ENCODE measurements at places on chromosomes 6 and 20.

DNA sequence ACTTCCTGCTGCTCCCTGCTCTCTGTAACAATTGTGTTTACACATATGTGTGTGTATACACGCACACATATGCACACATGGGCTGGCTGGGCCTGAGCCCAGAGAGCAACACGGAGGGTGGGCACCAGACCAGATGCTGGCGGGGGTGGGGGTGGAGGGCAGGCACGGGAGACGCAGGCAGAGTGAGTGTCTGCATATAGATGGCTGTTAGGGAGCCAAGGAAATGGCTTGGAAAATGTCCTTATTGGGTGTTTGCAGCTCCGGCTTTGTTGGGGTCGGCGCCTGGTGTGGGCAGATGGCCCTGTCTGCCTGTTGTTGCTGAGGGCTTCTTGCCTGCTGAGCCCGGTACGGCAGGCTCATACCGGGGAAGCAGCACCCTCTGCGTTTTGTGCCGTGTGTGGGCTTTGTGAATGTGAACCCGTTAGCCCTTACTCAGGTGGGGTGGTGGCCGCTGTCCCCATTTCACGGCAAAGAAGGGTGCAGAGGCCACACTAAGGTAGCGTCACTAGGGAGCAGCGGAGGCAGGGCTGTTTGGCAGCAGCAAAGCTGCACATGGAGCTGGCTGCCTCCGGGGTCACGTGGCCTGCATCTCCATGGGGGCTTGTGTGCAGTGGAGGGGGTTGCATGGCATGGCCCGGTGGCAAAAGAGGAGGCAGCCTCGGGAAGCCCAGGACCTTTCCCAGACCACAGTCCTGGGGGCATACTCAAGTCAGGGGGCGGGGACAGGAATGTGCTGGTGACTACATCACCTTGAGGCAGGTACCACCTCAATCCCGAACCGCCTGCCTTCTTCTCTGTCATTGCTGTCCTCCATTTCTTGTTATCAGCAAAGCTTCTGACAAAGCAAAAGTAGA, 47.4 kb upstream of the SRF start:
- no peak for DNase-seq

- DNase-seq: no peak
These were observed 11.9 kb downstream of the OR12D1 start for GRCh38 chr6:29426654-29427053.

GRCh38 chr6:149053848-149054558, 263.5 kb upstream of the TAB2 start:
- DNase-seq: no peak

DNA sequence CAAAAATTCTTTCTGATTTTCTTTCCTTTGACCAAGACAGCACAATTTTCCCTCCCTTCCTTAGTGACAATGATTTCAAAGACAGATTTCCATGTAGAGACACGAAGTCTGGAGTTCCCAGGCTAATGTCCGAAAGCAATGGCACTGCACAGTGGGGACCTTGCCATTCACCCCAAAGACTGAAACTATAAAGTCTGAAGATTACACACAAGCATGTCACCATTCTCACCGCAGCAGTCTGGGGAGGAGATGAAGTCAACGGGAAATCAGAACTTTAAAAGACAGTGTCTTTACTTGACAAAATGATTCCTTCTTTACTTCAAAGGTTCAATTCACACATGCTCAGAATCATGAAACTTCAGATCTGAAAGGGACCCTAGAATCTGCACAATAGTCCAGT, 8.3 kb downstream of the B4GALT5 start:
- no peak for DNase-seq

DNA sequence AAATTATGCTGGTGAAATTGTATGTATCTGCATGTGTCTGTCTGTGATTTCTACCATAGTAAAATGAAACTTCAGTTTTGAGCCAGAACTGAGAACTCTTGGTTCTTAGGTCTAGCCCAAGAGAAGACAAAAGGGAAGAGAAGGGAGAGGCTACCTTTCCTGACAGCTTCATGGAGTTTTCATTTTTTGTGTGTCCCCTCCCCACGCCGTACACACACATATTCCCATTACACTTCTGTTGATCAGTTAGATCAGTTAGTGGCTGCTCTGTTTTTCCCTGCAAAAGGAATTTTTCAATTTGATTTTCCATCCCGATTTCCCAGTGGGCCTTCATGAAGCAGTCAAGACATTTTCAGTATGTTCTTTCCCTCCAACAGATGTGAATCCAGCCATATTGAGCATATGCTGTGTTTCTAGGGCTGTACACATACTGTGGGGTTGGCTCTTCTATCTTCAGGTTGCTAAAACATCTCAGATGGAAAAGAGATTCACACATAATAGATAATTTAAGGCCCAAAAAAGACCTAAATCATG, 52.5 kb downstream of the HIVEP1 start:
- DNase-seq: no peak

DNA sequence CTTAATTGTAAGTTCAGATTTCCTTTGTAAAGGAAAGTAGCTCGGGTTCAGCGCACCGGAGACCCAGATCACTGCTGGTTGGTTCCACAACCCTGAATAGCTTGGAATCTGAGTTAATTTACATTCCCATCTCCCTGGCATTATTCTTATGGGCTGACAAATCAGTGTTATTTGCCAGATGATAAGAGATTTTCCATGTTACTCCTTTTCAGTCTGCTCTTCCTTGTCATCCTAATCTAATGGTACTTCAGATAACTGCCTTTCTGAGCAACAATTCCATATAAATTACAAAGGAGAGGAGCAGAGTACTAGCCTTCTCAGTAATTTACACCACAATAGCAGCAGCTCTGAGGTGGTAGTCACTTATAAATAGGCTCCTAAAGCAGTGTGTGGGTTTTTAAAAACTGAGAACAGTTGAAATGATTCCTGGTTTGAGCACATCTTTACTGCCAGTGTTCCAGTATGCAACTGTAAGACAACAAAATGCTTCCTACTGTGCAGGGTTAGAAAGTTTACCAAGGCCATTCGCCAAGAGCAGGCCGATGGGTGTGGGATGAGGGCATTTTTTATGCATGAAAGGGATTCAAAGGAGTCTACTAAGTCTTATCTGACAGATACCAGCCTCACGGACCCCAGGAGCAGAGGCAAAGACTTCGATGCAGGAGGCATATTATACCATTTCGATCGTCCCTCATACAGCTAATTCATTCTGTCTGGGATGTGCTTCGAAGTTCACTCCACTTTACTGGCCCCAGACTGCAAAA, 89.7 kb downstream of the NDUFAF5 start:
- no peak for DNase-seq

DNA sequence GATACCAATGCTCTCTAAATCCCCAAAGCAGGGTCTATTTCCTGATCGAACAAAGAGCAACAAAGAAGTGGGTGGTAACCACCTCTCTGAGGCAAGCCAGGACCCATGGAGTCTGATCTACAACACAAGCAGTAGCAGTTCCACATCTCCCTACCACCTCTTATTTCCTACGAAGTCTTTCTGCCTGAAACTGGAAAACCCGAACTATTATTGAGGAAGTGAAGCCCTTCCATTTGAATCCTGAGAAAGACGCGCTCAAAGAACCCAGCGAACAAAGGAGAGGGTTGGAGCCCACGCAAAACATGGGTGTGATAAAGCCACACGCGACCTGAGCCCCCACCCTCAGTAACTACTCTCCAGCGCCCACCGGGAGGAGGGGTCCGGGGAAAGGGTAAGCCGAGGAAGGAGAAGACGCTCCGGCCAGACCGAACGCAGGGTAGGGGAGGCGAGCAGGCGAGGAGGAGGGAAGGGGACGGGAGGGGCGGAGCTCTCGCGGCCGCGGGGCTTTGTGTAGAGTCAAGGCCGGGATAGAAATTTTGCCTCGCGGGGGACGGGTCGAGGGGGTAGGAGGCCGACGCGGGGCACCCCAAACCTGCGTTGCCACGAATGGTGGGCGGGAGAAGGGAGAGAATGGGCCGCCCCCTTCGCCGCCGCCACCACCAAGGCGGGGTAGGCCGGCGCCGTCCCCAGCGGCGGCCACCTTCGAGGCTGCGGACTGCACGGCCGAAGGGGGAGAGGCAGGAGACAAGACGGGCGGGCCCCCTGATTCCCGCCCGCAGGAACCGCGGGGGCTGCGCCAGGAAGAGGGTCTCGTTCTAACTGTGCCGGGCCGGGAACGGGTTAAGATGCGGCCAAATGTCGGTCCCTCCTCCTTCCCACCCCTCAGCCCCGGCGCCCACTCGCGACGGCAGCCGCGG, 802 bp downstream of the HDAC2 start:
- DNase-seq: no peak

DNA sequence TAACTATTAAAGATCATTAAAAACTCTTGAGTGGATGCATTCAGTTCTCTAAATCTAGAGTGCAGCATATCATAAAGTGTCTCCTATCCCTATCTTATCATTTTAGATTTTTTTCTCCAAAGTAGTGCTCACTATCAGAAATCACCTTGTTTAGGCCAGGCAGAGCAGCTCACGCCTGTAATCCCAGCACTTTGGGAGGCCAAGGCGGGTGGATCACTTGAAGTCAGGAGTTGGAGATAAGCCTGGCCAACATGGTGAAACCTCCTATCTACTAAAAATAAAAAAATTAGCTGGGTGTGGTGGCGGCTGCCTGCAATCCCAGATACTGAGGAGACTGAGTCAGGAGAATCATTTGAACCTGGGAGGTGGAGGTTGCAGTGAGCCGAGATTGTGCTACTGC, 368.9 kb downstream of the PRKN start:
- no peak for DNase-seq

DNA sequence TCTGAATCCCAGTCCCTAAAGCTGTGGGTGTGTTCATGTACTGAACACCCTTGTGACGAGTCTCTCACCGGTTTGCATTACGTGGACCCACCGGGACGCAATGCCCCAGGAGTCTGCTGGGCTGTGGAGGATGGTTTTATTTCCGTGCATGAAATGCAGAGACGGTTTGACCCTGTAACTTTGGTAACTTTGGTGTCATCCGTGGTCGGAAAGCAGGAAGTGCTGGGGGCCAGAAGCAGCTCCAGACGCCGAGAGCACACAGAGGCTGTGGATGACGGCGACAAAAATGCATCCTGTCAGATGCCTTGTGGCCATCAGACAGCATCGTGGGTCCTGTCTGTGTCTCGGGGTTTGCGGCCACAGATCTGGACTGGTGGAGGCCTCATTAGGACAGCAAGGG, 7.2 kb downstream of the BHLHE23 start:
- no peak for DNase-seq

DNA sequence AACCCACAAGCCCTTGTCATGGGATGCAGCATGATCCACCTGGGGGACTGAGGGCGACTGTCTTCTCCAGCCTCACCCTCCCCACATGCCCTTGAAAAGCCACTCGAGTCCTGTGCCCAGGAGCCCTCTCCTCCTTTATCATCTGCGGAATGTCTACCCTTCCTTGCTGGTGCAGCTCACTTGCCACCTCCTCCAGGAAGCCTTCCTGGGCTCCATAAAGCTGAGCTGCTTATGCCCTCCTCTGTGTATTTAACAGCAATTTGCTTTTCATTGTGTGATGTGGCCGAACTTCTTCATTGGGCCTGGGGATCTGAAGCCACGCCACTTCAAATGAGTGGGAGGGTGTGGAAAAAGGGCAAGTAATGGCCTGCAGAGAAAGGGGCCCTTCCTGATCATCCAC, 17.8 kb upstream of the RBPJL start:
- DNase-seq: no peak

DNA sequence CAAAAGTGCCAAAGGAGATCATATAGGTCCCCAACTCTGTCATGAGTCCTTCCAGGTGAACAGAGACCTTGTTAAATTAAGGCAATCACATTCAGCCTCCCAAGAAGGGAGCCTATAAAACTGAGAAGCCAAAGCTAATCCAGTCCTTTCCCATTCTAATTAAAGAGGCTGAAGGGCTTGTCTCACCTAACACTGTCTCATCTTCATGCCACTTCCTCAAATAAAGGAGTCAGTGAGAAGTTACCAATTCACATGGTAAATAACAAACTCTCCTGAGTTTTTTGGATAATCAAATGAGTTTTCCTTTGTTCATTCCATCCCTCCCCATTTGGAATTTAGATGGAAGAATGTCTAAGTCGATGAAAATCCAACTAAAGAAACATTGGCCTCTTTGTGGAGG, 242.8 kb downstream of the UST start:
- DNase-seq: no peak

DNA sequence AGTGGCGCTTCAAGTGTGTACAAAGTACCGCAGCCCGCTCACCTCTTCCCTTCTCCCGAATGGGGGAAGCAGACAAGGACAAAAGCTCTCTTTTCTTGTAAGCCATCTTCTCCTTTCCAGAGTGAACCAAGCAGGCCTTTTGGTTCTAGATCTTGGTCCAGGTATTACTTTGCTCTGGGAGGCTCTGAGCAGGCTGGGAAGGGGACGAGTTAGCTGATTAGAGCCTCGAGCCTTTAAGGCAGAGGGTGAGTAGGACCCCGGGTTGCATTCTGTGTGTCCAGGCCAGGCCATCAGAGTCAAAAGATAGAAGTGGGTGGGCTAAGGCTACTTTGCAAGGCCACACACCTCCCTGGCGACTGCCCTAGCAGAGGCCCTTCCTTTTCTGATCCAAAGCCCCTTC, 57.6 kb downstream of the GTF2H5 start:
- no peak for DNase-seq

- DNase-seq: no peak
These were observed 187.2 kb upstream of the COL21A1 start for GRCh38 chr6:56434606-56435005.

GRCh38 chr20:33526769-33527168, 36.9 kb downstream of the CBFA2T2 start:
- no peak for DNase-seq

DNA sequence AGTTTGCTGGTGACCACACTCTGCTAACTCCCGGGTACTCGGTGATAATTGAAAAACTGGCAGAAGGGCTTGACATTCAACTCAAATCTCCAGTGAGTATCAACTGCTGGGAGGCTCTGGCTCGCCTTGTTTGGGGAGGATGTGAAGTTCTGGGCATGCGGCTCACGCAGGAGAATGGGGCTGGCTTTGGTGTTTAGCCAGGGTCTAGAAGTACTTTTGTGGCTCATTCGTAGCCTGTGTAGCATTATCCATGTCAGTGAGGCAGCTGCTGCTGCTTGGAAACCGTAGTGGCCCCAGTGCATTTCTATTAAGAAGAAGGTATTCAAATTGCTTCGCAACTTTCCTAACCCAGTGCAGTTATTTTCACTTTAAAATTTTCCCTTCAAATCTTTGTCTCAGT, 52.2 kb downstream of the KDM1B start:
- no peak for DNase-seq

DNA sequence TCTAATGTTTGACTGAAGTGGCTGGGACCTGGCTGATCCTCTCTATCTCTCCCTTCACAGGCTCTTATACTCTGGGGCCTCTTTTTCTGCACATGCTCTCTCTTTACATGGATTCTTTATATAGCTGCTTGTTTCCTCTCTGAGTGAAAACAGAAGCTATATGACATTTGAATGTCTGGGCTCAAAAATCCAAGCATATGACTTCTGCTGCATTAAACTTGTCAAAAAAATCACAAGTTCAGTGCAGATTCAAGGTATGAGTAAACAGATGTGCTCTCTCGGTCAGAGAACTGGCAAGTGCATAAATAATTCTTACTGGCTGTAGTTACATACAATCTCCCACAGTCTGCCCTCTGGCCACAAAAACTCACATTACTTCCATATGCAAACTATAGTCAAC, 96.6 kb downstream of the LCA5 start:
- DNase-seq: no peak

GRCh38 chr6:55040102-55040848, 134.0 kb upstream of the HCRTR2 start:
- no peak for DNase-seq
